ENCODE measurements at places on chromosomes 3 and 15. TPM values are rescaled to one million over a fixed set of nuclear protein-coding genes. Genes with fewer than 3 reads are reported as not detected.

DNA sequence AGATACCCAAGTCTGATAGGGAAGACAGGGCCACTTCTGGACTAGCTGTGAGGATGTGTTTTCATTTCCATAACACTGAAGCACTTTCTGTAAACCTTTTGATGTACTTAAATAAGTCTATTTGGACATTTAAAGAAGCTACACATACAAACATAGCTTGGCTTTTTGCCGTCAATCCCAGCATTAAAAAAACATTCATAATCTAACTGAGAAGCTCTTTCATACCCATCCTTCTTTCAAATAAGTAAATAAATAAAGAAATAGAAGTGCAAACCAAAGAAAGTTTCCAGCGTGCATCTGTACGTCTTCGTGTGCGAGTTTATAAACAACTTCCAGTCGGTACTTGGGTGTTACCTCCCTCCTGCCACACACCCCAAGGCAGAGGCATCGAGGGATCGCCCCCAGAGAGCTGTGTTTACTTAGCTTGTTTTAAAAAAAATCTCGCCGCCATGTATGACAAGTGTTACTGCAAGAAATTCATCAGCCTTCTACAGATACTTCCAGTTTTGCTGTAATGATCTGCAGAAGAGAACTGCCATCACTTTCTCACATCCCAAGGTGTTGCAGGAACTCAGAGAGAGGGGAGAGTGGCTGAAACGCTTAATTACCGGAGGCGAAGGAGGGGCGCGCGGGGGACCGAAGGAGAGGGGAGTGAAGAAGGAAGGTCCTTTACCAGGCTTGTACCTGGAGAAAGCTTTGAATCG is 9.0 kb upstream of the MEIS2 start:
- DNase-seq: no peak

DNA sequence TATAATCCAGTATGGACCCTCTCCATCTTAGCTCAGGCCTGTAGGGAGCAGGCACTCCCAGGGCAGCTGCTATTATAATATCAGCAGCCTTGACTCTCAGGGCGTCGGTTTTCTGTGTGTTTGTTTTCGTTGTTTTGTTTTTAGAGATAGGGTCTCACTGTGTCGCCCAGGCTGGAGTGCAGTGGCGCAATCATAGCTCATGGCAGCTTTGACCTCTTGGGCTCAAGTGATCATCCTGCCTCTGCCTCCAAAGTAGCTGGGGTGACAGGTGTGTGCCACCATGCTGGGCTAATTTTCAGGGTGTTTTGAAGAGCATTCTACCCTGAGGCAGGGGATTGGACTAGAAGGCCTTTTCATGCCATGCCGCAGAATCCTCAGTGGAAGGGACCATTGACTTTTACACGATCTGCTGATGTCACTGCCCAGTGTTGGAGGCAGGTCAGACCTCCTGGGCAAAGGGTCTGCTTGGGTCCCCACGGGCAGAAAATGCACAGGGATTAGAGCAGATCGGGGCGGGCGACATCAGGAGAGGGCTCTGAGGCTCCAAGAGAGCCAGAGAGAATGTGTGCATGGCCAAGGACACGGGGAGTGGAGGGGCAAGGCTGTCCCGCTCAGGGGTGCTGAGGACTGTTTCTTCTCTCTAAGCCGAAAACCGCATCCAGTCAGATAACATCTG is 7.8 kb downstream of the MELTF start:
- no peak for DNase-seq

DNA sequence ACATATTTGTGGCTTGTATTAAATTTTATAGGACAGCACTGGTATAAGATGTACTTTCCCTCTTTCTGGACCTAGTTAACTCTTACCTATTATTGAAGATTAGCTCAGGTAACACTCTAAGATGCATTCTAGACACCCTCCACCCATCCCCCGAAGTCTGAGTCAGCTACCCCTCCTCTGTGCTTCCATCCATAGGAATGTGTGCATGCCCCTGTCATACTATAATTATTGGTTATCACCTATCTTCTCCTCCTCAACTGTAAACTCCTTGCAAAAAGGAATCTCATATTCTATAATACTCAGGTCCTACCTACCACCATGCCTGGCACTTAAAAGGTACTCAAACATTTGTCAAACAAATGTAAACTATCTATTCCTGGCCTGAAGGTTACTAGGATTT is 3.0 kb downstream of the PEAK1 start:
- no peak for DNase-seq

- no peak for DNase-seq
Measured at GRCh38 chr15:58535894-58536293, 104.1 kb downstream of the LIPC start.

- DNase-seq: no peak
Measured at GRCh38 chr3:150412561-150413231, 4.6 kb downstream of the TSC22D2 start.

GRCh38 chr3:127886231-127886955 is 28.6 kb upstream of the KBTBD12 start:
- no peak for DNase-seq

DNA sequence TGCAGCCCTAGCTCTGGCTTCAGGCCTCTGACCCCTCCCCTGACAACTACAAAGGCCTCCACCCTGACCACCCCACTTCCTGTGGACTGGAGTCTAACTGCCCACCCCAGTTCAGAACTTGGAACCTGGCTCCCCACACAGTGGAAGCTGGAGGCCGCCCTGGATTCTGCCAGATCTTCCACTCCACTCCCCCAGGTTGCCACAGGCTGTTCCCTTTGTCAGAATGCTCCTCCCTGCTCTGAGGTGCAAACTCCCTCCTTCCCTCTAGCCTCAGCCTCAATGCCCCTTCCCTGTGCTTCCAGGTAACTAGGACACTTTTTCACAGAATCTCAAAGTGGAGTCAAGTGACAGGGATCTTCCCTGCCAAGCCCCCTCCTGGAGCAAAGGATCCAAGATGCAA is 62.8 kb upstream of the TMEM115 start:
- DNase-seq: no peak

DNA sequence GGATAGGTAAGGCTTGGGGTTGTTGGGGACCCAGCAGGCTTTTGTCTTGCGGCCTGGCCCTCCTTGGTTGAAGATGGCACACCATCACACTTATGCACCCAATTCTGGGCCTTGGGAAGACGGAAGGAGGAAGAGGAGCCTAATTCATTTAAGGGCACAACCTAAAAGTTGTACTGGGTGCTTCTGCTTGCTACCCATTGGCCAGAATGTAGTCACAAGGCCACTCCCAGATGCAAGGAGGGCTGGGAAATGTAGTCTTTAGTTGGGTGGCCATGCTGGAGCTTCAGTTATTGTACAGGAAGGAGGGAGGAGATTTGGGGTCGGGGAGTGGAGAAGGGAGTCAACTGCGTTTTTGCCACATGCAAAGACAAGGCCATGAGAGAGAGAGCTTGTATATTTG is 109.2 kb downstream of the TMEM266 start:
- no peak for DNase-seq

GRCh38 chr3:37506956-37507535 is 332.7 kb upstream of the LRRFIP2 start:
- no peak for DNase-seq

- no peak for DNase-seq
Measured at GRCh38 chr3:71559578-71560162, 23.9 kb downstream of the FOXP1 start.

- peak; percentile 26 for DNase-seq
Measured at GRCh38 chr3:160981217-160981938, 123.8 kb downstream of the B3GALNT1 start.

- no peak for DNase-seq
Measured at GRCh38 chr3:14246414-14246813, 67.8 kb downstream of the LSM3 start.

GRCh38 chr3:184306341-184306972 is 7.4 kb downstream of the PSMD2 start:
- DNase-seq: no peak

GRCh38 chr15:22980189-22981050 is at the start of gene CYFIP1:
Gene CYFIP1 (minus strand): TSS chr15:22980368. CDS start chr15:22947285, 33,083 bp downstream.
- peak; percentile 44 for DNase-seq

- no peak for DNase-seq
Measured at GRCh38 chr3:73685061-73685460, 60.3 kb upstream of the PDZRN3 start.

GRCh38 chr3:188007897-188008296 is 146.1 kb upstream of the LPP start:
- DNase-seq: no peak

DNA sequence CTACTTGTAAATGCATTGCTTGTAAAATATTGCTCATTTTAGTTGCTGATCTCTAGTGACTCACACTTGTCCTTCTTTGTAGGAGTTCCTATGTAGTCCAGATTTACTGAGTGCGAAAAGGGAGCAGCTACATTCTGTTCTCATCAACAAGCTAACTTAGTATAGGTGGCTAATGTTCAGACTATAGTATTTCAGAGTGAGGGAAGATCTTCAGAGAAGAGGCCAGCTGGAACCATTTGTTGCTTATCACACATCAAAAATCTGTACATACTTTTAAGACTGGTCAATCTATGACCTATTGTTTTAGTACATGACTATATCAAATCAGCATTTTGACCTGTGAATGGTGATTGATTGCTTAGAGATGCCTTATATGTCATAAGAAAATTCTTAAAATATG is 71.3 kb upstream of the THSD4 start:
- DNase-seq: no peak

DNA sequence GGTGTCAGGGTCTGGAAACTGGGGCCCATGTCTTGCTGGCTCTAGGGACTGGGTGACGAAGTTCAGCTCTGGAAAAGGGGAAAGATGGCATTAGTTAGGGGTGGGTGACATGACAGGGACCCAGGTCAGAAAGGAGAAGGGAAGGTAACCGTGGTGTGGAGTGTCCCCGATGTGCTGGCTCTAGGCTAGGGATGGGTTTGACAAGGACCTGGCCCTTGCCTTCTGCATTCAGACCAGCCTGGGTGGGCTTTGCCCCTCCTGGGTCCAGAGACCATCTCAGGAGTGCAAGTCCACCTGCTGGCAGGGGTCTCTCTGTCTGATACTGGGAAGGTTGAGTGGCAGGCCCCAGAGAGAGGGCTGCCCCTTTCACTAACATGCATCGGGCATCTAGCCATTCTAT is 28.7 kb upstream of the ATP2B2 start:
- DNase-seq: no peak

- no peak for DNase-seq
Measured at GRCh38 chr3:62203152-62203551, 170.2 kb downstream of the FEZF2 start.

DNA sequence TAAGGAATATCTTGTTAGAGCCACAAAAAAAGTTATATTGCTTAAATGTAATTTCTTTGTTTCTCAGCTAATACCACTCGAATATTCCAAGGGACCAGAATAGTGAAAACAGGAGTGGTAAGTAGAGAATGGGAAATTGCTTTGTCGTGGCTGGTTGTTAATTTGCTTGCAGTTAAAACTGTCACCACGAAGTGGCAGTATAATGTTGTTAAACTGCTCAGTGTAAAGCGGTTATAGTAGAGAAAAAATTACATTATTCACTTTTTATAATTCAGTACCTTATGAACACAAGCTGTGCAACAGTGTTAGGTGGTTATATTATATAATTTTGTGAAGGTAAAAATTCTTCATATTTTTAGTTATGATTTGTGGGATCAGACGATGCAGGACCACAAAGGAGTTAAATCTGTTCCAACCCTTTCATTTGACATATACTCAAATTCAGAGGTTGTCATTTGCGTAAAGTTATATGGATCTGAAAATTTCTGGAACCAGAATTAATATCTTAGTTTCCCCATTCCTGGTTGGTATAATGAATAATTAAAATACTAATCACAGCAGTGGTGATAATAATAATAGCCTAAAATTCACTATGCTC is 171.8 kb downstream of the FEZF2 start:
- no peak for DNase-seq

- no peak for DNase-seq
Measured at GRCh38 chr3:128933922-128934253, 54.5 kb downstream of the ACAD9 start.

GRCh38 chr3:53645754-53646153 is 151.3 kb downstream of the CACNA1D start:
- no peak for DNase-seq

DNA sequence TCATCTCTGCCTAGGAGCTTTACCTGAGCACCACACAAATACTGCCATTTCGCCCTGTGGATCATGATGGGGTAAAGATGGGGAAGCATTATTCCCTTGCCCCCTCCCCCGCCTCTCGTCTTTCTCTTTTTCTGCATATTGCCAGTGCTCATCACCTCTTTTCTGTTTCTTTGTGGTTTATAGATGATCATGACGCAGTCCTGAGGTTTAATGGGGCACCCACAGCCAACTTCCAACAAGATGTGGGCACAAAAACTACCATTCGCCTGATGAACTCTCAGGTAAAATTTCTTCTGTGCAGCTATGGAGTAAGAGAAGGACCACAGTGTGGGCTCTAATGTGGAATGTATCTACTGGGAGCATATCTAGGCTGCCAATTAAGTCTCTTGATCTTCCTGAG is 88.2 kb downstream of the RPL39L start:
- no peak for DNase-seq

- DNase-seq: no peak
Measured at GRCh38 chr3:36924744-36925521, 19.9 kb downstream of the TRANK1 start.

DNA sequence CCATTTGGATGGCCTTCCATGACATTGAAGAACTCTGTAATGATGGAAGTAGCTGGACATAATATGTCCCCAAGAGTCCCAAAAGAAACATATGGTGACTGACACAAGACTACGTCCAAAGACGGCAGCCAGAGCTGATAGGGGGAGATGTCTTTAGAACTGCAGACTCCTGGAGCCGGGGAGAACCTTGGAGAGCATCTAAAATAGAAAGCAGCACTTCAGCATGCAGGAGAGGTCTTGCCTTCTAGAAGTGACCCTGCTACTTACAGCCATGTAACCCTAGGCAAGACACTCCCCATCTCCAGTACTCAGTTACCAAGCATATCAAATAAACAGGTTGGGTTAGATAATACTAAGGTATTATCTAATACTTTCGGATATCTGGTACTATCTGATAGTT is 143.8 kb upstream of the BCL6 start:
- no peak for DNase-seq

GRCh38 chr3:119468041-119468440 is 722 bp upstream of the POGLUT1 start:
- no peak for DNase-seq

The SERINC4 gene
- not detected for total RNA-seq

The TTLL13 gene
- not detected for total RNA-seq

The EPB42 gene
- 3.0 TPM for total RNA-seq

The RTP4 gene
- total RNA-seq: 1.1 TPM

The CCR9 gene
- total RNA-seq: not detected

The CRABP1 gene
- 1.6 TPM for total RNA-seq

The PLD1 gene
- 73.3 TPM for total RNA-seq

The PIGZ gene
- 8.5 TPM for total RNA-seq

The BUB1B gene
- total RNA-seq: 0.37 TPM

The DLG1 gene
- 47.1 TPM for total RNA-seq

The TGFBR2 gene
- 281 TPM for total RNA-seq

The PLA2G4E gene
- not detected for total RNA-seq

The CCNL1 gene
- total RNA-seq: 593 TPM

The ZDHHC19 gene
- not detected for total RNA-seq

The DISP2 gene
- total RNA-seq: 1.1 TPM

The SMCO1 gene
- not detected for total RNA-seq

The TMEM207 gene
- total RNA-seq: not detected

The IL5RA gene
- 0.47 TPM for total RNA-seq

The CCDC33 gene
- total RNA-seq: not detected
